Stimulated activated CD8-positive, alpha-beta memory T cell treated with anti-CD3 and anti-CD28 coated beads, Interleukin-15, amount 100 ng/mL, for 1 hour (primary cell): ENCODE measurements at places on chromosomes 5 and 9.

GRCh38 chr5:88388476-88389337 lies 120.1 kb upstream of the TMEM161B start:
- no peak for DNase-seq

DNA sequence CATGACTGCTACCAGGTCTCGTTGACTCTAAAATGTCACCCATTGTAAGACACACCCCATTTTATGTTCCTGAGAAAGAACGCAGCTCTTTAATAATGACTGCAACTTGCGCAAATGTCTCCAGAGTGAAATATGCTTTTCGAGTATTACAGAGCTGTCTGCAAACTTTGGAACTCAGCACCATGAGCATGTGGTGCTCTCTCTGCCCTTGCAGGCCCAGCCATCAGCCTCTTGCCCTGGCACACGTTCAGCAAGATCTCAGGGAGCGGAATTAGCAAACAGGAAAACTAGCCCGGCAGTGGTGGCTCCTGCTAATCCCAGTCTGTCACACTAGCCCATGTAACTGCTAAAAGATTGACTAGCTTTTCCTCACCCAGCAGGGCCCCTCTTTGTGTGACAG lies 114.5 kb upstream of the SLC1A3 start:
- no peak for DNase-seq

DNA sequence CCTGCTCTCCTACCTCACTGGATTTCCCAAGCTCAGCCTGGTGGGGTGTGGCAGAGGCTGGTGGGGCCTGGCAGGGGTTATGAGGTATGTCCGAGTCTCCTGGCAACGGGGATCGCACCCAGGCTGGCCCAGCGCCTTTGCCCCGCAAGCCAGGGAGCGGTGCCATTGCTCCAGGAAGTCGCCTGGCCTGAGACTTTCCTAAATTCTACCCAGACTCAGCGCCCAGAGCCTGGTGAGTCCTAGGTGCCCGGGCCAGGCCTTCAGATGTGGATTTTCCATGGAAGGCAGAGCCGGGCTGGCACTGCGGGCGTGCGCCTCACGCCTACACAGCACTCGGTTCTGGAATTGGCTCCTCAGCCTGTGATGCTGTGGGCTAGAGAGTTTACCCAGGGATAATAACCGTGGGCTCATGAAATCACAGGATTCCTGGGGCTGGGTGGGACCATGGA lies 155.4 kb upstream of the COL5A1 start:
- no peak for DNase-seq

DNA sequence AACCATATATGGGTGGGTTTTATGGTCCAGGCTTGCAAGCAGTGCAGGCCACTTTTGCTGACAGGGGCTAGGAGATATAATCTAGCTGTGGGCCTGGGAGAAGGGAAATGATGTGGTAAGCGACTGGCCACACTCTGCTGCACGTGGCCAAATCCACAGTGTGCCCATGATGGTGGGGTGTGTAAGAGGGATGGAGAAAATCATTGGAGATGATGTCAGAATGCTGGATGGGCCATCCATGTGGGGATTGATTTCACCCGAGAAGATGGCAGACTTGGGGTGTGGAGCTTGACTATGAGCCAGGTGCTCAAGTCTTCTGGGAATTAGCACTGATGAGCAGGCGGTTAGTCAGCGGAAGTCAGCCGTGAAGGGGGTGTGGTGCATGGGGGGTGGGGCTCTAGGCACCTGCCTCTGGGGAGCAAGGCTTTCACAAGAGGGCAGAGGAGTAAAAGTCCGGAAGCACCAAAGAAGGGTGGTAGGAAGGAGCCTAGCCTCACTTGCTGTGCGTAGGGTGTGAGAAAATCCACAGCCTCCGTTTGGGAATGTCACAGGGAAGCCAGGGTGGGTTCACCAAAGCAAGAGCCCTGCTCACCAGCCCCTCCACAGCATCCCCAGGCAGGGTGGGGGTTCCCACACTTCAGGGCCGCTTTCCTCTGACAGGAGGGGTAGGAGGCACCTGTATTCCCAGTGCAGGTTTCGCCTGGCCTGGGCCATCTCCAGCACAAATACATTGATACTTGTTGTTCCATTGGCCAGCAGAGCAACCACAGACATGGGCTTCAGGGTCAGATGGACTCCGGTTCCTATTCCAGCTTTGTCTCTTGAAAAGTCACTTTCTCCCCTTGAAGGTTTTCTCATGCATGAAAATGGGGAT lies 44.5 kb upstream of the ANGPTL2 start:
- DNase-seq: no peak

DNA sequence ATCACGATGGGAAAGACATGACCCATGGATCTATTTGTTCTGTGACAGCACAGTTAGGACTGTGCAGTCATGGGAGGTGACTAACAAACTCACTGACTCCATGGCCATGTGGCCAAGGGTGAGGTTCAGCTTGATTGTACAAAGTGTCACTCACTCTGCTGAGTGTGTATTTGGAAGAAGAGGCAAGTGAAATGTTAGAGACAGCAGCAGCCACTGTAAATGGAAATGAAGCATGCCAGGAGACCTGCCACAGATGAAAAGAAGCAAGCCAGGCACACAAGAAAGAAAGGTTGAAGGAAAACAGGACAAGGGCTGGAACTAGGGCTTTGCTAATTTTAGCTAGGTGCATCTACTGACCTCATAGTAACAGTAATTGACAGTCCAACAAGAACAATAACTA lies 42.7 kb upstream of the PALM2AKAP2 start:
- DNase-seq: no peak

GRCh38 chr9:123631862-123632261 lies 275.9 kb downstream of the CRB2 start:
- no peak for DNase-seq

DNA sequence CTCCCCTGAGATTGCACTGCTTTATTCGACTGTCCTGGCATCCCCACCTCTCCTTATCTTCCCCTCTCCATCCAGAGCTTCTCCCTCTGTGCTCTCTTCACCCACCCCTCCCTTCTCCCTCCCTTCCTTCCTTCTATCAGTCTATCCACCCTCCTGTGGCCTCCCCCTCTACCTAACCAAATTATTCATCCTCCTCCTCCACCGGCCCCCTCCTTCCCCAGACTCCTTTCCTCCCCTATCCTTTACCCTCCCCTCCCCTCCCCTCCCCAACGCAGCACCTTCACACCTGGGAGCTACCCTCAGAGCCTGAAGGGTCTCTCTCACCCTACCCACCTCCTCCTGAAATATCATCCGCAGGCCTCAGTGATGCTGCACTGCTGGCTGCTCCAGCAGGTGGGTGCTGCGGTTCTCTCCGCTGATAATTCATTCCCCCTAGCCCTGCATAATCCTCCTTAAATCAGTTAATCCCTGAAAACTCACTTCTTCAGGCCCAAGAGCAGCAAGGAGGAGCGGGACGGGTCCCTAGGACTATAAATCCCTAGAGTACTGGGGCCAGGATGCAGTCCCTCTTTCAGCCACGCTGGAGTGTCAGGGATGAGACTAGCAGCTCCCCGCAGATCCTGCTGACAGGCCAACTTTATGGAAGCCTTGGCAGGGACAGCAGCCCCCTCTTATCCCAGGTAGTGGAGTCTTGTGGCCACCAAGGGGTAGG lies 97.8 kb downstream of the PCDH1 start:
- no peak for DNase-seq

- no peak for DNase-seq
Measured at GRCh38 chr5:95059636-95060035, 225.3 kb downstream of the MCTP1 start.

DNA sequence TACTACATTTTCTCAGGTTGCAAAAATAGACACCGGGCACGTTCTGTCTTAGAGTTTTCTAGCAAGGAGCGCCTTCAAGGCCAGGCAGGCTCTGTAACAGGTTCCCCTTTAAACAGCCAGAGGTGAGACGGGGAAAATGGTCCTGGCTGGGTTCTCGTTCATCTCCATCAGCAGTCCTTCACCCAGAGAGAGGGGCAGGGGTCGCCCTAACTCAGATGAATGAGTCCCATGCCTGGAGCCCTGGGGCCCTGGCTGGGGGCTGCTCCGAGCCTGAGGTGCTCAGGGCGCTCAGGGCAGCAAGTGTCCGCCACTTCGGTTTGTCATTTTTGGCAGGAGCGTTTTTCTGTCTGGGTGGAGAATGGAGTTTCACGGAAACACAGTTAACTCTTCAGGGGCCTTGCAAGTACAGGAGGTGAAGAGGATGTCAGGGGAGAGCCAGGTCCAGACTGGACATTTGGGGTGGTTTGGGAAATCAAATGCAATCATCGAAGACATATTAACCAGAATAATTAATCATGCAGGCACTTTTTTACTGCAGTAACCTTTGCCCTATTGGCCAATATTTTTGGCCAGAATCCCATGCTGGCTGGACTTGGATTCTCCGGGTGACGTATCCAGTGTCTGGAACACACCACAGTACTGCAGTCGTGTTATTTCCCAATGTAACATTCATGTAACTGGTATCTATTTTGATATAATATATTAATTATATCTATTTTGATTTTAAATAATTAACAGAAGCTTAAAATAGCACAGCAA lies 2.9 kb downstream of the NTNG2 start:
- no peak for DNase-seq

DNA sequence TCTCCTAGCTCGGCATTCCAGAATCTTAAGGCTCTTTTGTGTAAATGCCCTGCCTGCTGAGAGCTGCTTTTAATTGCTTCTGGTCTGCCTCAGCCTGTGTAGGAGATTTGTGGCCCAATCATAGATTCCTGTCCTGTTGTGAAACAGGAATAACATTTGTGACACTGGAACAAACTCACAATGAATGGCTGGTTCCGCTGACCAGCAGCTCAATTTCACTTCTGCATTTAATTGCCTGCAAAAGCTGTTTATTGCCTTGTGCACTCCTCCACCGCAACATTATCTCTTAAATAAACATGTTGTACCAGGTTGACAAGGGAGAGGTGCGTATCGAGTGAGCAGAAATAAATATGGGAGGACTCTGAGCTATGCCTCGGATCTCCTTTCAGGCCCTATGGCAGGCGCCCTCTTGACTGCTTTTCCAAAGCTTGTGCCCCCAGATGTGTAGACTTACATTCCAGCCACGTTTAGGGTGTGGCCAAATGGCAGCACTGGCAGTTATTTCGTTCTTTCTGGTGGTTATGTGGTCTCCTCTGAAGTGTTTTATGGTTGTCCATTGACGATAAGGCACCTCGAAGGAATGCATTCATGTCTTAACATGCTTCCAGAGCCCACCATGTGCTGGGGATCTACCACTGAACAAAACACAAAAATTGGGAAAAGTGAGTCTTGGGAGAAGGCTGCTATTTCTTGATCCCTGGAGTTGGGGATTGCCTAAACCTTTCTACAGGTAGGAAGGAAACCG lies 58.1 kb downstream of the DMRT1 start:
- DNase-seq: no peak

DNA sequence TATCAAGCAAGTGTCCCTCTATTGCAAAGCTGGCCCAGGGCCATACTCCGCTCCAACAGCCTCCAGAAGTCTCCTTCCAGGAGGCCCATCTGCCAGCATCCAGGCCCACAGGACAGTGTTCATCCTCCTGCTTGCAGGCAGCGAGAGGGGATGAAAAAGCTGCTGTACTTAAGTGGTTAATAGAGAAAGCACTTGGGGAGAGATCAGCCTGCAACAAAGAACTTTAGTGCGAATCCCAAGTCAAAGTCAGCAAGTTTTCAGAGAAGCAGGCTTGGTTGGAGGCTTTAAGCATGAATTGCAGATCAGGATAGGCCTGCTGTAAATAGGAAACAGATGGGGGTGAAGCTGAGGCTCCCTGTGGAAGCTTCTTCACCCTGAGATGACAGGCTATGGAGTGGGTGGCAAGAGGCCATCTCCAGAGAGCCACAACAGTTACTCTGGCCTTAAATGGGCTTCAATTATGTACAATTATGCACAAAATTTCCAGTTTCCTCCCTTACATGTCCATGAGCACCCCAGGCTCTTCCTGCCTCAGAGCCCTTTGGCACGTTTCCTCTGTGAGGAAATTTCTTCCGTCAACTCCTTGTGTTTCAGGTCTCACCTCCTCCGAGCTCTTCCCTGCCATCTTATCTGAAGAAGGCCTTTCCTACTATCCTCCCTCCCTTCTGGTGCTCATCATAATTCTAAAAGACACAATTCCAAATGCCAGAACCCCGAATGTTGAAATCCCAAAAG lies 98.0 kb upstream of the NR3C1 start:
- no peak for DNase-seq

DNA sequence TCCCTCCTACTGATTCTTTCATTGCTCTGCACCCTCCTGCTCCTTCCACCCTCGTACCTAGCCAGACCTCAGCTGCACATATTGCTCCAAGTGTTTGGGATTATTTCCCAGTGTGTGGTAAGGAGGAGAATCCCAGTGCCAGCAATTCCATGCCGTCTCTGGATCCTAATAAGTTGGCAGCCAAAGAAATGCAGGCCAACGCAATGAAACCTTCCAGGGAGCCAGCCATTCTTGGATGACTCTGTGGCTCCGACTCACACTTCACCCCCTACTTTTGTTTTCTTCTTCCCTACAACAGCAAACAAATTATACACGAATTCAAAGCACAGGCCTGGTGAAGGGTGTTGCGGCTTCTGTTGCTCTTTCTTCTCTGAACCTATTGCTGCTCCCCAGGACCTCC lies 82.5 kb upstream of the SLC1A3 start:
- no peak for DNase-seq

DNA sequence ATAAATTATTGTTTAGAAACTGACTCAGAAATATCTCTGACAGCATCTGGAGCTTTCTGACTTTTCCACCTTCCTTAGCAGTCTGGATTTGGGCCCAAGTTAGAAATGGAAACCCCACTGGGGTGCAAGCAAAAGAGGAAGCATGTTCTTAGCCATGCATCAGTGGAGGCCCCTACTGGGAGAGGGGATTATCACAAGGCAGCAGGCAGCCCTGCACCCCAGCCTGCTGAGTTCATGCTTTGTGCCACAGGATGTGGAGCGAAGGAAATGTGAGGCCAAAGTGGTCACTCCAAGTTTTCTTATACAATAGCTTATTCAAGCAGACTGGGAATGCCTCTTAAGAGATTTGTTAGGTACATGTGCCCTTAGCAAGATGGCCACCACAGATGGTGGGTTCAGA lies 146.5 kb upstream of the TLX3 start:
- no peak for DNase-seq

DNA sequence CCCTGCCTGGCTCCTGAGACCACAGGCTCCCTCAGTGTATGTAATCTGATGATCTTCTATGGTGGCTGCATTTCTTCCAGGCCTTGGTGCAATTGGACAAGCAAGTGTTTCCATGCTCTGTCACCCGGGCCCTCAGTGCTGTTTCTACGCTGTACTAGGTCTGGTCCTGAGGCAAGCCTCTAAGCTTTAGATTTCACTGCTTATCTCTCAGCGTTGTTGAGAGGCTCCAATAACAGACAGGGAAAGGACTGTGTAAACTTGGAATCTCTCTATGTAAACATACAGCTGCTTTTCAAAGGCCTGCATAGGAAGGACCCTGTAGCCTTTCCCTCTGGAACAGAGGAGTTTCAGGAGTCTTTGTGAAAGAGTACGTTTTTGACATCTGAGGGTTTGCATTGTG lies 38.6 kb upstream of the NFIB start:
- DNase-seq: no peak

DNA sequence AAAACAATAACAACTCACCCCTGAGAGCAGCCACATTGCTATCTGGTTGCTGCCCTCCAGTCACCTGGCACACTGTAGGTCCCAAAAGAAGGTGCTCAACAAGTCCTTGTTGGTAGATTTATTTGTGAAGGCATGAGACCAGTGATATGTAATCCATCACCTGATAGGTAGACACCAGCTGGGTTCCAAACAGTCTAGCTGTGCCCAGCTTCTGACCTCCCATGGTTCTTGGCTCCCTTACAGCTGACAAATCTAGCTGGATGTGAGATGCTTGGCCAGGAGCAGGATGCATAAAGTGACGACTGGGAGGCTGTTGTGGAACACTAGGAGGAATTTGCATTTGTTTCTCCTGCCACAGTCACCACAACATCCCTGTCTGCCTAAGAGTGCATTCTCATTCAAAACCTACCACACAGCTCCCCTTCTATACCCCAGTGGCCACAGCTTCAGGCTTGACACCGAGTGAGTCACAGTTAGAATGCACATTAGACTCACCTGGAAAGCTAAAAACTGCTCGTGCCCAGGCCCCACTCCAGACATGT lies 7.8 kb upstream of the VLDLR start:
- DNase-seq: no peak
